ENCODE measurements at places on chromosomes 7 and 10. TPM values are rescaled to one million over a fixed set of nuclear protein-coding genes. Genes with fewer than 3 reads are reported as not detected.

Gene NYAP1
- 1.1 TPM for total RNA-seq

Gene HOXA1
- 3.6 TPM for total RNA-seq

Gene MCM10
- total RNA-seq: 25.2 TPM

Gene NKX1-2
- total RNA-seq: 0.04 TPM

Gene CYP2C19
- total RNA-seq: not detected

Gene IL6
- total RNA-seq: 2.9 TPM

Gene HTR5A
- total RNA-seq: not detected

Gene ERV3-1
- total RNA-seq: 3.3 TPM

Gene SSC4D
- 1.1 TPM for total RNA-seq

Gene PHYH
- 31.0 TPM for total RNA-seq

Gene TMEM229A
- total RNA-seq: not detected

Gene BLOC1S2
- 96.5 TPM for total RNA-seq

Gene TMEM130
- total RNA-seq: 0.19 TPM

Gene TUBAL3
- total RNA-seq: 0.52 TPM

Gene LIPK
- total RNA-seq: not detected

Gene ANXA8
- total RNA-seq: 27.8 TPM

Gene CRYGN
- total RNA-seq: not detected

Gene GALNT17
- total RNA-seq: not detected

Gene OPALIN
- total RNA-seq: not detected

Gene FAM24B
- 16.3 TPM for total RNA-seq

Gene BRAT1
- total RNA-seq: 39.5 TPM

Gene NAT16
- total RNA-seq: 0.17 TPM

Gene OR2A42
- not detected for total RNA-seq

Gene ACTR3C
- total RNA-seq: not detected

Gene PRSS2
- total RNA-seq: not detected

Gene FLNC
- 4.9 TPM for total RNA-seq

Gene SMC3
- total RNA-seq: 44.0 TPM

Gene CFAP46
- total RNA-seq: 1.7 TPM

Gene CXCL12
- total RNA-seq: 0.19 TPM

Gene REPIN1
- total RNA-seq: 87.7 TPM

Gene NANOS1
- total RNA-seq: 2.8 TPM

Gene KEL
- total RNA-seq: not detected

Gene SSBP1
- 295 TPM for total RNA-seq

Gene NKX2-3
- total RNA-seq: 0.06 TPM

Gene KCNH2
- 0.51 TPM for total RNA-seq

Gene AS3MT
- 4.7 TPM for total RNA-seq

Gene RNLS
- total RNA-seq: 10.0 TPM

Gene GNAT3
- total RNA-seq: not detected

Gene NRCAM
- total RNA-seq: 71.2 TPM

Gene ASZ1
- not detected for total RNA-seq

Gene SPDYE1
- total RNA-seq: not detected

Gene ZNF425
- 1.0 TPM for total RNA-seq

Gene MYH16
- 0.88 TPM for total RNA-seq

Gene AKR1C4
- total RNA-seq: 0.18 TPM

Measured in A549 treated with DMSO at 1 μM for 4 hours (cell line).